ENCODE measurements at places on chromosomes 2 and 18.

- no peak for DNase-seq
Observed at GRCh38 chr18:79326413-79327198, 69.1 kb upstream of the NFATC1 start.

GRCh38 chr2:156309167-156309566 lies 23.4 kb downstream of the NR4A2 start:
- no peak for DNase-seq

DNA sequence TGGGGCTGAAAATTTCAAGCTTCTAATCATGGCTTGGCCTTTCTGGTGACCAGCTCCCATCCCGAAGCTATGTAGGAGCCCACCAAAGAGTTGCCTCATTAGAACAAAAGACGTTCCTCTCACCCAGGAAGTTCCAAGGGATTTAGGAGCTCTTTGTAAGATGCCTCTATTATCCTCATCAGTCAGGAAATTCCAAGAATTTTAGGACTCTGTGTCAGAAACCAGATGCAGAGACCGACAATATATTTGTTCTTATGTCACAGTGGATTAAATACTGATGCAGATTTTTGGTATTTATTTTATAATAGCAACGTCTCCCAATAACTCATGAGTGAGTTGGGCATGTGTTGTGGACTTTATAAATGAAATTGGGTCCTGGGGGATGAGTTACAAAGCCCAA lies 91.8 kb upstream of the SKOR2 start:
- no peak for DNase-seq

- no peak for DNase-seq
Observed at GRCh38 chr18:56076723-56077122, 488.7 kb upstream of the TCF4 start.

- DNase-seq = no peak
Observed at GRCh38 chr18:25815659-25816058, 274.8 kb downstream of the SS18 start.

- no peak for DNase-seq
Observed at GRCh38 chr2:71846072-71846471, 301.6 kb downstream of the CYP26B1 start.

GRCh38 chr2:169185711-169186110 lies 116.3 kb downstream of the DHRS9 start:
- no peak for DNase-seq

GRCh38 chr2:219116776-219117646 lies 43.6 kb downstream of the NHEJ1 start:
- DNase-seq = no peak

DNA sequence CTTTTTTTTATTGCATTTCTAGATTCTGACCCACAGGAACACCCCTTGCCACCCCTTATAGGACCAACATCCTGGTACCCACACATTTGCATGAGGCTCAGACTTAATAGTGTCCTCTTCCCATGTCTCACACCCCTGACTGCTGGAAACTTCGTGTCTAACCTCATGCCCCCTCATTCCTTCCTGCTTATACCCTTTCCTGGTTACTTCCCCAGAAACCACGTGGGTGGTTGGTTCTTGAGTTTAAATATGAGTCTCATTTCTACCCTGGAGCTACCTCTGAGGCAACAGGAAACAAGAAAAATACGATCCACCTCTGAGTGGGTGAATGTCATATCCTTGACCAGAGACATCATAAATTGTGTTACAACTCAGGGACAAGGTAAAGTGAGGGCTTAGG lies 1.6 kb downstream of the TNP1 start:
- no peak for DNase-seq

- no peak for DNase-seq
Observed at GRCh38 chr18:4438938-4439337, 16.2 kb downstream of the DLGAP1 start.

- DNase-seq = no peak
Observed at GRCh38 chr2:187995556-187995955, 296.1 kb upstream of the GULP1 start.

GRCh38 chr18:63183952-63184770 lies 135.4 kb downstream of the BCL2 start:
- no peak for DNase-seq

- DNase-seq = no peak
Observed at GRCh38 chr2:31979956-31980355, 30.9 kb downstream of the MEMO1 start.

GRCh38 chr2:68448671-68449653 lies 18.1 kb downstream of the FBXO48 start:
- no peak for DNase-seq

Measured in T follicular helper cell (primary cell).